ENCODE measurements at places on chromosomes 7 and 10.
A peak's percentile ranks its signal among the peaks of the same experiment; 100 is the strongest.

- peak; percentile 87 for DNase-seq
Observed at GRCh38 chr10:72552857-72553256, 73.0 kb downstream of the MICU1 start.

GRCh38 chr7:149797771-149798170 lies 24.4 kb upstream of the ZNF467 start:
- DNase-seq: no peak

DNA sequence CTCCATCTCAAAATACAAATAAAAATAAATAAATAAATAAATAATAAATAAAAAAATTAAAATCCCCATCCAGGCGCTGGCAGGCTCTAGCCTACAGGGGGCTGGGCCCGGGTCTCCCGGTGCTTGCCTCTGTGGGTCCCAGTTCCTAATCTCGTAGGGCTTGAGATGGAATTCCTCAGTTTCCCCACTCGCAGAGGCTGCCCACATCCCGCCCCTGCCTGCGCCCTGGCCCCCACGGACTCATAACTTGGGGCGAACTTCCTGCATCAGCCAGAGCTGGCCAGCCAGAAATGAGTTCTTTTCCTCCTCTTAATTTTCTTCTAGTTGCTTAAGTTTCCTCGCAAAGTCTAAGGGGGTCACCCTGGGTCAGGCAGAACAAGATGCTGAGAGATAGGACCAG lies 22.0 kb upstream of the SRRM3 start:
- no peak for DNase-seq

DNA sequence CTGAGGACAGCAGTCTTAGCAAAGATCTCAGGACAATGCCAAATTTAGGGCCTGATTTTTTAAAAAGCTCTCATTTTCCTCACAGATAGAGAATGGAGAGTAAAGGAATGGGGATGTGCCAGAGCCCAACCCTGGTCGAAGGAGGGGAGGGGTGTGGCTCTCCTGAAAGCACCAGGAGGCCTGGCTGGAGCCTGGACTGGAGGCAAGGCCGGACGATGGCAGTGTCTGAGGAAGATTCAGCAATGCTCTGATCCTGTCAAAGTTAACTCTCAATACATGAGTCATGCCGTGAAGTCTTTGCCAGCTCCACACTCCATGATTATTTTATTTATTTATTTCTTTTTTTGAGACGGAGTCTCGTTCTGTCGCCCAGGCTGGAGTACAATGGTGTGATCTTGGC lies 108.3 kb downstream of the UPF2 start:
- DNase-seq: peak; percentile 4

DNA sequence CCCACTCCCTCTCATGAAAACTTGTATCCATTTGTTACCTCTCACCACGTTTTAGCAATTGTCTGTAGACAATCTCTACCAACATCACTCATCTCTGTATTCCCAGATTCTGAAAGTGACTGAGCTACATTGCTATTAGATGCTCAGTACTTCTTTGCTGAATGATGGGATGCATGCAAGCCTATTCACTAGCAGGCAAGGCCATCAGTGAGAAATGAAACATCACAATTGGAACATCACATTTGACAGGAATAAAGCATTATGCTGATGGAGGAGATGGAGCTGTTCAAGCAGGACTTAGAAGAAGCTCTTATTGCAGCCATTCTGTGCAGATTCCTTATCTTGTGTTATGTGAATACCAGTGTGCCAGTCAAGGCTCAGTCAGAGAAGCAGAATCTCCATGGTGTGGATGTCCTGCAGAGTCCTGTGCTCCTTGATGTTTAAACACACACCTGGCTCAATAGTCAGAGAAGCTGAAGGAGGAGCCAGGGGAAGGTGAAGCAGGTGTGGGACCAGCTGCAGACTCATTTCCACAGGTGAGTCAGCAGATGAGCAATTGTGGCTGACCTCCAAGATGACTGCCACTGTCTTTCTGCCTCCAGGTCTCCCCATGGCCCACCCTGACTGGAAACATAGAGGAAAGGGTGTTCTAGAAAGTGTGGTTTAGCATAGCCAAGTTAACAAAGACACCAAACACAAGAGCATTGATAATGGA lies 965.5 kb downstream of the GRID1 start:
- no peak for DNase-seq

DNA sequence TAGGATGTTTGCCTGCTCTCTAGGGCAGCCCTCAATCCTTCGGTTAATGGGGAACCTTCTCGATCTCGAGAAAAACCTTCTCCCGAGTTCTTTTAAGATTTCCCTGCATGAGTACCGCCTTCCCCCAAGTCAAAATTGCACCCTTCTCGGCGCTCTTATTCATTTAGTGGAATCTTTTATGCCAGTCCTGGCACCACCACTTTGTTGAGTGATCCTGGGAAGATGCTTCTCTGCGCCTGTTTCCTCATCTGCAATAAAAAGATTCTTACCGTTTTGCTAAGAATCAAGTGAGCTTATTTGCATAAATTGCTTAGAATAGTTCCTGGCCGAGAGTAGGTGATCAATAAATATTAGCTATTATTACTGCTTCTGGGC lies 697 bp downstream of the ARPC1A start:
- no peak for DNase-seq

All from fibroblast of upper back skin (primary cell).